Glutamatergic neuron (in vitro differentiated cells): ENCODE measurements at places on chromosomes 4 and X. TPM values are rescaled to one million over a fixed set of nuclear protein-coding genes. Genes with fewer than 3 reads are reported as not detected.

Gene ANOS1
- total RNA-seq, result 1.0 TPM

GRCh38 chrX:43971966-43972961, 926 bp downstream of the NDP start:
- DNase-seq, result no peak

DNA sequence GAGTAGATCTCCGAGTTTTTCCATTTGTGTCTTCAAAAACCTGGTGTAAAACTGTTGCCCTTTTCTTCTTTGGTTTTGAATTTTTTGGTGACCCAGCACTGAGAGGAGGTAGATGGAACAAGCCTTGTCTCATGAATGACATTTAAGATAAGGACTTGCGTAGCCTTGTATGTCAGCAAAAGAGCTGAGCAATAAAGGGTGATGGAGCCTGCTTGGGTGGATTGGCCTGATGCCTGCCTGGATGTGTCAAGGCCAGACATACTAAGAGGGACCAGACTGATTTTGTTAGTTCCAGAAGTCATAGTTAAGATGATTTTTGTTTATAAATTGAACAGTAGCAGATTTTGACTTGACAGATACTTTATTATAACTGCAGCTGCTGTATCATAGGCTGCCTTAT, 134.9 kb downstream of the POLA1 start:
- no peak for DNase-seq

DNA sequence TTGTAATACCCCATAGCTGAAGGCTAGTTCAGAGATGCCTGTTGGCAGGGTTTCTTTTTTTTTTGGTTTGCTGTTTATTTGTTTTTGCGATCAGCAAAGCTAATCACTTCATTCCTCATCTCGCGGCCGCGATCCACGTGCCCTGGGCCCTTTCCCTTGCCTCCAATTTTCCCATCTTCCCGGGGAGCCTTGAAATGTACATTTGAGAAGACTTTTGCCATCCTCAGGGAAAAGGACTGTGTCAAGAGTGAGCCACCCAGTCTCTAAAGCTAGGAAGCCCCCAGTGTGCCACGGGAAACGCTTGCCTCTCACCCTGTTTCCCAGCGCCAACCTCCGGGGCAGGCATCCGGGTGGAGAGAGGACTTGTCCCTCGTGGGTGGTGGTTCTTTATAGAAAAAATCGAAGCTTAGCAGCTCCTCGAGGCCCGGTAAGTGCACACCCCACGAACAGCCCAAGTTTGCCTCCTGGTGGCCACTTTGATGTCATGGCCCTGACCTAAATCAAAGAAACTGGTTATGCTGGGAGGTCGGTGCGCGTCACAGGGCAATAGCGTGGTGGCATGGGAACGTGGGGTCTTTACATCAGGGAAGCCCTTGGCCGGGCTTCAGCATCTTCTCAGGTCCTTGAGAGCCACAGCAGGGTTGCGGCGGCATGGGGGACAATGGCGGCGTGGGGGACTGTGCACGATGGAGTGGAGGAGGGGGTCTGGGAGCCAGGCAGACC, 42.0 kb downstream of the MAP7D3 start:
- peak; percentile 58 for DNase-seq

DNA sequence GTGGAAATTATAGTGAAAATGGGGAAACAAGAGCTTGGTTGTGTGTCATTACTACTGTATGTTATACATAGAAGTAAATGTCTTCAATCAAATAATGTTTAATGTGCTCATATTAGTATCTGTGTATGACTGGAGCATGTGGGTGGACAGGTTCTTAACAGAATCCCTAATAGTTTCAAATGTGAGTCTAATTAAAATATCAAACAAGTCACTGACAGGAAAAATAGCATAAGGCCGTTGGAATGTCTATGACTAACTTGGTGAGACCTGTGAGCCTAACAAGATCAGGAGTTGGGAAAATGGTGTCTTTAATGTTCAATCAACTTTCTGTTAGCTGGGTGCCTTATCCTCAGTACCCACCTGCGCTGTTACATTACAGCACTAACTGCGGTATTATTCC, 6.2 kb upstream of the CXCL3 start:
- DNase-seq, result no peak

DNA sequence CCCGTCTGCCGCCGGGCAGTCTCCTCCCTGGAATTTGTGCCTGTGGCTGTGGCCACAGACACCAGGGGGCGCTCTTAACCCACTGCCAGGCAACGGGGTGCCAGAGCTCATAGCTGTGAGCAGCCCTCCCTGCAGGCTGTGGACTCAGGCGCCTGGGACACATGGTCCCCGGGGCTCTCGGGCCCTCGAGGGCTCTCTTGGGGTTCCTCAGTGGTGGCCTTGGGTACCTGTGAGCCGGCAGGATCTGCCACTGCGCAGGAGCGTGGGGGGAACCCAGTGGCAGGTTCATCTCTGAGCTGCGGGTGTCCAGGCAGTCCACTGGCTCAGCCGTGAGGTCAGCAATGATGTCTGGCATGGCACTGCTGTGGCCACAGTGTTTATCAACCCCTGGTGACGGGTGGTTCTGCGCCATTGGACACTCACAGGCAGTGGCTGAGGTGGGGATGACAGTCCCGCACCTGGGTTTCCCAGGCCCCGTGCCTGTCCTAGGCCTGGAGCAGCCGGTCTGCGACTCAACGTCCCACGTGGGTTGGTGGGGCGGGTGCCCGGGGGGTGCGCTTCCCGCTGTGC, 37.2 kb downstream of the PCGF3 start:
- peak; percentile 89 for DNase-seq
